NCI-H1436 (cell line): ENCODE measurements at places on chromosomes 5 and 9.
A peak's percentile ranks its signal among the peaks of the same experiment; 100 is the strongest.

GRCh38 chr9:2790466-2790865 lies 53.4 kb downstream of the PUM3 start:
- DNase-seq = no peak

DNA sequence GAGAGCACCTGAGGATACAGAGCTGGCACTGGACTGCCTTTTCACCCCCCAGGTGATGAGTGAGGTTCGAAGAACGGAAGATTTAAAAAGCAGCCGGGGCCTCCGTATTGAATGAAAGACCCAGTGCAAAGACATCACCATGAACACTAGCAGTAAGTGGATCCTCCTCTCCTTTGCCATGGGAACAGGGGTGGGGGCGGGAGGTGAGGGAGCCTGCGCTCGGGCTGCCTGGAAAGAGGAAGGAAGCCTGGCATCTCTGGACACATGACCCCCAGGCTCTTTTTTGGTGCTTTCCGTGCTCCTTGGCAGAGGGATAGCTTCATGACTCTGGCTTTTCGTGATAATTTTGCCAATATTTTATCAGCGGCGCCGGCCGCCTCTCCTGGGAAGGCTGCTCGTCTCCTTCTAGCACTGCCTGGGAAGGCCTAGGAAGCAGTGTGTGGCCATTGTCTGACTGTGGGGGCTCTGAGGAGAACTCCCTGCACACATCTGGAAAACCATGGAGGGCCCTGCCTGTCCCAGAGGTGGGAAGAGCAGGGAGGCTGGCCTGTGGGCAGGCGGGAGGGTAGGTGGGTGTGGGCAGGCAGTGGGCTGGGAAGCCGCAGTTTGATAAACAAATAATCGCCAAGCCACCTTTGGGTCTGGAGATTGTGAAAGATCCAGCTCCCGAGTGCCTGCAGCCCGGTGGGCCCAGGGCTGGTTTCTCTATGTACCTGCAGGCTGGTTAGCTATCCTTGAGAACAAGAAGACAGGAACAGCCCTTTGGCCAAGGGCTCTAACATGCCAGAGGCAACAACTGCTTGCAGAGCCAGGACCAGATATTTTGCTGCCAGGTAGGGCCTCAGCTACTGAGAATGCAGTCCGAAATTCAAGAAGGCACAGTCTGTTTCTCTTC lies 911 bp downstream of the ABLIM3 start:
- no peak for DNase-seq

DNA sequence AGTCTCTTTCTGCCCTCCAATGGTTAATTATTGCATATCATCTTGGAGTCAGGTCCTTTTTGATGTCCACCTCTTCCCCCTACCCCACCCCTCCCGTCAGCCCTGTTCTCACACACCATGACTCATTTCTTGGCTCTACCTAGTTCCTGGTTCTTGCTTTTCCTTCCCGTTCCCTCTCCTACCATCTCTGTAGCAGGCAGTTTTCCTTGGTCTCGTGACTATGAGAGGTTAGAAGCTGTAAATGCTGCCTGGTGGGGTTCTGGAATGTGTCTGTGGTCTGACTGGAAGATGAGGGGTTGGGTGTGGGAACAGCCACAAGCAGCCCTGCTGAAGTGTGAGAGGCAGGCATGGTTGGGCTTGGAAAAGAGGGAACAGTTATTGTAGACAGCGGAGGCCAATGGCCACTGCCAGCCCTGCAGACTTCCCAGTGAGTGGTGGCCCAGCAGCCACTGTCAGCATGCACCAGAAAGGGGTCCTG lies 18.2 kb downstream of the SLC22A5 start:
- DNase-seq = no peak

DNA sequence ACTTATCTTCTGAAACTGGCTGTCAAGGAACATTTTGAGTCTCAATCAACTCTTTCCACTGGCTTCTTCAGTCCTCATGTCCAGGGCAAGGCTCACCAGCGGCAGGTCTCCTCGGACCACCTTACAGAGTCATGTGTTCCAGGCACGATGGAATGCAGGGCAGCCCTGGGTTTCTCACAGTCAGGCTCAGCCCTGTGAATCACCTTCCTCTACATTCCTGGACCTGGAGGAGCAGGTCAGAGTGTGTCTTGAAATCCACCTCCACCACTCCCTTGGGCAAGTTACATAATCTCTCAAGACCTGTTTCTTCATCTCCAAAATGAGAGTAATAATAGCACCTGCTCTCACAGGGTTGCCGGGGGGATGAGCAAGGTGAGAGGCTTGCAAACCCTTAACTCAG lies 16.0 kb downstream of the ENC1 start:
- no peak for DNase-seq

- peak; percentile 35 for DNase-seq
Observed at GRCh38 chr5:129852747-129853352, 51.4 kb upstream of the CHSY3 start.

GRCh38 chr5:141121563-141121962 lies at the start of gene PCDHB4:
TSS of gene PCDHB4 (plus strand) at chr5:141121818. CDS start at chr5:141121999, 181 bp downstream.
- peak; percentile 43 for DNase-seq

DNA sequence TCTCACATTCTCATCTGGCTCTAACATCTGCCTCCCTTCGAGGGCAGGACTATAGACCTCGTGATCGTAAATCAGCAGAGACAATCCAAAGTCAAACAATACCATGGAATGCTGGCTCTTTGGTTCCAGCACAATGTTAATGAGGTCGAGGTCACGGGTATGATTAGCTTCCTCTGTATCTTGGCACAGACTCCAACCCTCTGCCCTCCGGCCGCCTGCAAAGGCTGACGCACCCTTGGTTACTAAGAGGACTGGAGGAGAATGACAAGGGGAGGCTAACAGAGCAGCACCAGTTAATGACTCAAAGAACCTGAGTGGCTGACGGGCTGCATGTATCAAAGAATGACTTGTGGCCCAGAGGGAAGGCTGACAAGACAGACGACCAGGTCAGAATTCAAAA lies 10.1 kb downstream of the LHFPL2 start:
- DNase-seq = no peak
